ENCODE measurements at places on chromosomes 1 and 21.

DNA sequence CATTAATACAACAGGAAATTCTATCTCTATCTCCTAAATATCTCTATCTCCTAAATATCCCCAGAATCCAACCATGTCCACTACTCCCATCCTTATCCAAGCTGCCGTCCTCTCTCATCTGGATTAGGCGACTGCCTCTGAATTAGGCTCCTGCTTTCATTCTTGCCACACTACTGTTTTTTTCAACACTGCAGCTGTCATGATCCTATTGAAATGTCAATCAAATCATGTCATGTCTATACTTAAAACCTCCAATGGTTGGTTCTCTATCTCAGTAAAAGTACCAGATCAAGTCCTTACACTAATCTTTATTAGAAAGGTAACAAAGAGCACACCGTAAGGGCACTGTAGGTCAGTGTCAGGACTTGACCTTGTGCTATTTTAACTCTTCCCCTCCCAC, 82.0 kb upstream of the NFIA start:
- no peak for DNase-seq

DNA sequence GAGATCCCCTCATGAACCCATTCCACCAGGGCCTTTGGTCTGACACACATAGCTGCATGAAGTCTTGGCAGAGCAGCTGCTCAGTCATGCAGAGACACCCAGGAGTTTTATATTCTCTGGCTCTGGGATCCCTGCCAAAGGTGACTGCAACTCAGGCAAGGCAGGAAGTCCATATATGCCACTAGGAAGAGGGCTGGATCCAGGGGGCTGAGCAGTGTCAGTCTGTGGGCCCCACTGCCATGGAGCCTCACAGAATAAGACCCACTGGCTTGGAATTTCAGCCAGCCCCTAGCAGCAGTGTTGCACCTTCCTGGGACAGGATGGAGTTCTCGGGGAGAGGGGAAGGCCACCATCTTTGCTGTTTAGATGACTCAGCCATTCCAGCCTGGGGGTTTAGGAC, 199.7 kb downstream of the TBX15 start:
- peak; percentile 1 for DNase-seq

- DNase-seq: peak; percentile 7
Observed at GRCh38 chr1:47963568-47964358, 33.4 kb downstream of the TRABD2B start.

DNA sequence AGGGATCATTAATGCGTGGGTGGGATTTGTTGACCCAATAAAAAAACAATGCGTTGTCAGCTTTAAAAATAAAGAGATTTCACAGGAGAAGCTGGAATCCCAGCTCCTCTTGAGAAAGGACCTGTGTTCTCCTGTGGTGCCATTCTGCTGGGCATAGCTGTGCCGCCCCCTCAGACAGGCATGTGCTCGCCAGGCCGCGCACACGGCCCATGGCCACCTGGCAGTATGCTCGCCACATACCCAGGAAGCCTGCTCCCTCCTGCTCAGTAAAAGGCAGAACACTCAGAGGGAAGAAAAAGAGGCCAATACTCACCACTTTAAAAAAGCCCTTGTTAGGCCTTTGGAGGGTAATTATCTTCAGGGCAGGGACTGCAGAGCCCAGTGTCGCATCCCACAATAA, 13.1 kb downstream of the THAP3 start:
- DNase-seq: no peak

- no peak for DNase-seq
Observed at GRCh38 chr1:201496296-201496690, 10.6 kb downstream of the CSRP1 start.

- no peak for DNase-seq
Observed at GRCh38 chr1:9338397-9339246, 45.9 kb downstream of the SPSB1 start.

GRCh38 chr1:88998716-88999115, 6.3 kb upstream of the KYAT3 start:
- peak; percentile 77 for DNase-seq

GRCh38 chr1:53392460-53392859, 64.6 kb upstream of the LRP8 start:
- no peak for DNase-seq

DNA sequence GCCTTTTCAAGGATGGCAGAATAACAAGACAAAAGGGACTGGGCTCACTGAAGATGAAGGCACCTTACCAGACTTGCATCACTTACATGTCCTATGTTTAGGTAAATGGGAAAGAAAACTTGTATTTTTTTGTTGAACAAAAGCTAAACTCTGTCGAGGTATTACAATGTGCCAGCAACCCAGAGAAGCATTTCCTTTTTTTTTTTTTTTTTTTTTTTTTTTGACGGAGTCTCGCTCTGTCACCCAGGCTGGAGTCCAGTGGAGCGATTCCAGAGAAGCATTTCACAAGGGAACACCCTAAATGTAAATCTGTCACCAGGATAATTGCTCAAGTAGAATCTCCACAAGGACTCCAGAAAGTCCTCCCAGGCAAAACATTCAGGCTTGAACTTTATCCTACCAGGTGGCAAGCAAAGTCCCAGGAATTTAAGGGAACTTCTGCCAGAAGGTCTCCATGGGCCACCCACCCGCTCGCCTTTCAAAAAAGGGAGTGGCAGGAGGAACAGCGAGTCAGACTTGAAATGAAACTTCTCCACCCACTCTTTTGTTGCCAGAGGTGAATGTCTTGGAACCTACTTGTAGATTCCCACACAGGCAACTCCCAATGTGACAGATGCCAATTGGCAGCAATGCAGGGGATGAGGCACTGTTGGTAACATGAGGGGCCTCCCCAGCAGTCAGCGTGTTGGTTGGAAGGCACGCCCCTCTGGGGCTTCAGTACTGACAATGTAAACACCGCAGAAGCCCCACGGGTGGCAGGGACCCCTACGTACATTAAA, 125.0 kb downstream of the TIAM1 start:
- peak; percentile 73 for DNase-seq

- DNase-seq: peak; percentile 25
Observed at GRCh38 chr1:214331827-214332423, 51.0 kb downstream of the SMYD2 start.

DNA sequence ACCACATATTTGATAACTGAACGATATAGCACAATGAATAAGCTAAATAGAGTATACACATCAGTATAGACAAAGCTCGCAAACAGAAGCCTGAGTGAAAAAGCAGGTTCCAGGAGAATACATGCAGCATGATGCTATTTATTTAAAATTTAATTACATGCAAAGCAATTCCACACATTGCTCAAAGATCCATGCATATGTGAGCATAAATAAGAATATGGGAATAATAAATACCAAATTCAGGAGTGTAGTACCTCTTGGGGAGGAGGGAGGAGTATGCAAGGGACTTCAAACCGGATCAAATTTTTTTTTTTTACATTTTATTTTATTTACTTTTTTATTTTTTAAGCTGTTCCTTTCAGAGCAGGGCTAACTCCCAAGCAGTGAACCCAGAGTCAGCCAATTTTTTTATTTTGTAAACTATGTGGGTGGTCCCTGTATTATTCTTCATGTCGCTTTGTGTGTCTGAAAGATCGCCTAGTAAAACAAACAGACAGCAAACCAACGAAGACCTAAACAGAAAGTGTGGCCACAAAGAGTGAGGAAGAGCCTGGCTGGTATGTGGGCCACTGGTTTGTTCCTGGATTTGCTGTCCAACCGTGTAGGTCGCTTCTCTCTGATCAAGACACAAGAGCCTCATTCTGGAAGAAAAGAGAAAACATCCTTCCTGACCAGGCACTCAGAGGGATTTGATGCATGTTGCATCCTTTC, 4.2 kb upstream of the SHISAL2A start:
- DNase-seq: no peak

DNA sequence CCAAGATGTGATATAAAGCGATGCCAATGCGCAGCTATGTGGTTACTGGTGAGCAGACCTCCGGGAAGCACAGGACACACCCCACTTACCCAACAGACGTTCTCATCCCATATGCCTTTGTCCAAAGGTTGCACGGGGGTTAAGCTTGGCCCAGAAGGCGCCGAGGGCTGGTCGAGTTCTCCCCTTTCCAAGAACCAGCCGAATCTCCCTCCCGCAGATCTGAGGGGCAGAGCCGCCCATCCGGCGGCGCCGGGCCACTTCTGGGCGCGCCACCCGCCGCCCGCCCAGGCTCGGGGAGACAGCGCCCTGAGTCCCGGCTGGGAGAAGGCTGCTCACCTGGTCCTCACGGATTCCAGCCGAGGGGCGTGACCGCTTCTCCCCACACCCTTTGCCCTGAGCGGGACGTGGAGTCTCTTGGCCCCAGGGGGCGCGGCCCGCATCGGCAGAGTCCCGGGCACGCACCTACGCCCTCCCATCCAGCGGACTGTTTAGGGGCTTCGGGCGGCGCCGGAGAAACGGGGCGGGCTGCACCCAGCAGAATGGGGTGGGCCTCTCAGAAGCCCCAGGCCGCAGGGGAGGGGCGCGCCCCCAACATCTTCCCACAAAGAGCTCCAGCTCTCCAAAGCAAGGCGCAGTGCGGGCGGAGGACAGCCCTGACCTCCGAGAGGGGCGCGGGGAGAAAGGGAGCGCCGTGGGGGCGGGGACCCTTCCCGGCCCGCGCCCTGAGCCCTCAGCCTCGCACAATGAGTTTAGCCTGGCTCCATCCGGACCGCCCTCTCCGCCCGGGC, 615 bp downstream of the GPR161 start:
- peak; percentile 26 for DNase-seq

- peak; percentile 40 for DNase-seq
Observed at GRCh38 chr1:194338241-194338948, 1152.0 kb upstream of the B3GALT2 start.

DNA sequence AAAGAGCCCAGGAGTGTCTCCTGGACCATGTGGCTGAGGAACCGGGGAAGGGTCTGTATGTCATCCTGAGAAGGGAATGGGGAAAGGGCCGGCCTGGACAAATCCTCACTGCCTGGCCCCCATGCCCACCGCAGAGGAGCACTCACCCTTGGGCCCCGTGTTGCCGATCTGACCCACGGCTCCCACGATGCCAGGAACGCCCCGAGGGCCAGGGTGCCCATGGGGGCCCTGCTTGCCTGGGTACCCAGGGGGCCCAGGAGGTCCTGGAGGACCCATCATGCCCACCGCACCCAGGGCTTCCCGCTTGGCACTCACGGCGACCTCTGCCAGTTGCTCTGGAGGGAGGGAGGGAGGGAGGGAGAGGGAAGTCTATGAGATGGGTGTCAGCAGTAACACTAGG, 14.6 kb downstream of the COL9A2 start:
- no peak for DNase-seq

- DNase-seq: no peak
Observed at GRCh38 chr1:204628868-204629267, 56.7 kb downstream of the LRRN2 start.

GRCh38 chr21:39685991-39686390, 59.0 kb upstream of the IGSF5 start:
- no peak for DNase-seq

- DNase-seq: peak; percentile 38
Observed at GRCh38 chr1:96843196-96843595, 121.6 kb downstream of the PTBP2 start.

DNA sequence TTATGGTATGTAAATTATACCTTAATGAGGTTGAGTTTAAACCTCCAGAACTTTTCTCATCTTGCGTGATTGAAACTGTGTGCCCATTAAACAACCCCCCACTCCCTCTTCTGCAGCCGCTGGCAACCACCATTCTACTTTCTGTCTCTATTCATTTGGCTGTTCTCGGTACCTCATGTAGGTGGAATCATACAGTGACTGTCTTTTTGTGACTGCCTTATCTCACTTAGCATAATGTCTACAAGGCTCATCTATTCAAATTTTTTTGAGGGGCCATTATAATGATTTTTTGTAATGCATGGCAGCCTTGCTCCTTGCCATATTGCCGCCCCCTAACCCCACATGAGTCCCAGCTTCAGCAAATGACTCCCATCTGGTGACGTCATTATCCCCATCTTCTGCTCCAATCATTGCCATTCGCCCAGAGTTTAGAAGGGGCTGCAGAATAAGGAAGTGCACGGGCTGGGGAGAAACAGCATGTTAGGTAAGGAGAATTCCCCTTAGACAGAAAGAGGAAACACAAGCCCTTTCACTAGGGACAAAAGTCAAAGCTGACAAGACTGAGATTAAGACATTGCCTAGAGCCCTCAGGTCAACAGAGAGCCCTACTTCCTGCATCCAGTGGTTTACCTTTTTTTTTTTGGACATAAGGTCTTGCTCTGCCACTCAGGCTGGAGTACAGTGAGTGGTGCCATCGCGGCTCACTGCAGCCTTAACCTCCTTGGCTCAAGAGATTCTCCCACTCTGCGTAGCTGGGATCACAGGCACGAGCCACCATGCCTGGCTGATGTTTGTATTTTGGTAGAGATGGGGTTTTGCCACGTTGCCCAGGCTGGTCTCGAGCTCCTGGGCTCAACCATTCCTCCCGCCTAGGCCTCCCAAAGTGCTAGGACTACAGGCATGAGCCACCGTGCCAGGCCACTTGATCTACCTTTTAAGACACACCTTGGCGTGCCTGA, 78.4 kb upstream of the ERRFI1 start:
- no peak for DNase-seq

DNA sequence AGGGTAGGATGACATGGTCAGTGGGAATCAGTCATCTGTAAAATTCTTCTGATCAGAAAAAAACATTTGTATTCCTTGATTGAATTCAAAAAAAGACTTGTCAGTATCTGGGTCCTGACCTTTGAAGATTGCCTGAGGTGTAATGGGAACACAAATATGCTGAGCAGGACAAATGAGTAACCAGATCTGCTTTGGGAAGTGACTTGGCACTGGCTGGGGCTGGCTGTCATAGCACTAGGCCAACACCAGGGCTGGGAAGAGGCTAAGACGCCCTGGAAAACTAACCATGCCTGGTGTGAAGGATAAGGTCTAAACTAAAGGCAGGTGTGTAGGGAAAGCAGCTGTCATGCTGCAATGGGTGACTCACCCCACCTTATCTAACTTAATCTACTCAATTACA, 452.9 kb upstream of the BEND5 start:
- DNase-seq: no peak

DNA sequence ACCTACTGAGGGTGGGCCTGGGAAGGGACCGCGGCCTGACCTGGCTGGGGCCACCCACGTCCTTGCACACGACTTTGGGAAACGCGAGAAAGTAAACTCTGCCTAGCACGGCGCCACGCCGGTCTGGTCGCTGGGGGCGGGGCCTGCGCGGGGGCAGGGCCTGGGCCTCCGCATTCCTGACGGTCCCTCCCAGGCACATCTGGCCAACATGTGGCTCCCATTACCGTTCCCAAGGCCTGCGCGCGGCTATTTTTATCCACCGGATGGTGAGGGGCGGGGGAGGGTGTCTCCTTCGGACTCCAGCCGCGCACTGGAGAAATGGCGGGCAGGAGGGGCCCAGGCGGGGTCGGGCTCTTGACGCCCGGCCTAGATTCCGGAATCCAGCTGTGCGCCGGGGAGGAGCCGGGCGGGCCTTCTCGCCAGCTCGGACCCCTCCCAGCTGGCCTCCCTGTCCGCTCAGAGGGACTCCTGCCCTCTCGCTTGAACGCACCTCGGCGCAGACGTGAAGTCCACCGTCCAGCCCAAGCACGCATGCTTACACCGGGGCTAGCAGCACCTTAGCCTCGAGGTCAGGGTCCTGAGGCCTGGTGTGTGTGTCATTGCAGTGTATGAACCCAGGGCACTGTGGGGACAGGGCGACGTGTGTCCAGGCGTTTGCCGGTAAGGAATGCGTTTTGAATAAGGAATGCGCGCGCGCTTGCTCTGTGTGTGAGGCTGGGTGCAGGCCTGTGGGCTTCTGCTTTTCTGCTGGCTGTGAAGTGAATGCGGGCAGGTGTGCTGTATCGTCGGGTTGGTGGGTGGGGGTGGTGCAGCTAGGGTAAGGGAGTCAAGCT, 2.1 kb downstream of the EVA1B start:
- DNase-seq: peak; percentile 97

GRCh38 chr1:100134872-100135271, 1.9 kb downstream of the TRMT13 start:
- peak; percentile 2 for DNase-seq

GRCh38 chr21:44088401-44088780, 18.8 kb upstream of the PWP2 start:
- no peak for DNase-seq
